ENCODE measurements at places on chromosomes 7 and 10.
A peak's percentile ranks its signal among the peaks of the same experiment; 100 is the strongest.

DNA sequence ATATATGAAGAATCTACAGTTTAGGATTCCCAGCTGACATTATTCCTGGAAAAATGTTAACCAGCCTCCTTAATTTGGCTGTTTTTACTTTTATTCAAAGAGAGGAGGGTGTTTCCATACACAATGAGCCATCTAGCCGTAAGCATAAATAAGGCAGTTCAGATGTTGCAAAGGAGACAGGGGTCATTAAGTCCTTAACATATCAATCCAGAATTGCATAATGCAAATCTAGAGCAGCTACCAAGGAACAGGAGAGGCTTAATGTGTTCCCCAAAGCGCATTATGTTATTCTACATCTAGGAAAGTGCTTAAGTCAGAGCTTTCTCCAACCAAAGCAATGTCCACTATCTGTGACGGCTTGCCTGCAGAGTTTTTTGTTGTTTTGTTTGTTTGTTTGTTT lies 32.4 kb upstream of the TCF7L2 start:
- DNase-seq, result no peak

DNA sequence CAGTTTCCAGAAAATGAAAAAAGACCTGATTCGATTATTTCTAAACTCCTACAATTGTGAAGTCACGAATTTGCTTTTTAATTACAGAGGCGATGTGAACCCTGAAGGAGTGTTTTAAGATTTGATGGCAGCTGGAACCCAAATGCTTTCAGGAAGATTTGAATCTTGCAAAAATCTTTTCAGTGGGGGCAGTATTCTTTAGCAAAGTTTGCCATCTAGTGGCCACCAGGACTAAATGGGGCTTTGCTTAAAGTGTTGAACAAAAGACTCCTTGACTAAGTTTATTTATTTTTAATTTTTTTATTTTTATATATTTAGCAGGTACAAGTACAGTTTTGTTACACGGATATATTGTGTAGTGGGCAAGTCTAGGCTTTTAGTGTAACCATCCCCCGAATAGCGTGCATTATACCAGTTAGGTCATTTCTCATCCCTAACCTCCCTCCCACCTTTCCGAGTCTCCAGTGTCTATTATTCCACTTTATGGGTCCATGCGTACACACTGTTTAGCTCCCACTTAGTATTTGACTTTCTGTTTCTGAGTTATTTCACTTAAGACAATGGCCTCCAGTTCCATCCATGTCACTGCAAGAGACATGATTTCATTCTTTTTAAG lies 98.8 kb downstream of the CACNB2 start:
- DNase-seq, result peak; percentile 11

DNA sequence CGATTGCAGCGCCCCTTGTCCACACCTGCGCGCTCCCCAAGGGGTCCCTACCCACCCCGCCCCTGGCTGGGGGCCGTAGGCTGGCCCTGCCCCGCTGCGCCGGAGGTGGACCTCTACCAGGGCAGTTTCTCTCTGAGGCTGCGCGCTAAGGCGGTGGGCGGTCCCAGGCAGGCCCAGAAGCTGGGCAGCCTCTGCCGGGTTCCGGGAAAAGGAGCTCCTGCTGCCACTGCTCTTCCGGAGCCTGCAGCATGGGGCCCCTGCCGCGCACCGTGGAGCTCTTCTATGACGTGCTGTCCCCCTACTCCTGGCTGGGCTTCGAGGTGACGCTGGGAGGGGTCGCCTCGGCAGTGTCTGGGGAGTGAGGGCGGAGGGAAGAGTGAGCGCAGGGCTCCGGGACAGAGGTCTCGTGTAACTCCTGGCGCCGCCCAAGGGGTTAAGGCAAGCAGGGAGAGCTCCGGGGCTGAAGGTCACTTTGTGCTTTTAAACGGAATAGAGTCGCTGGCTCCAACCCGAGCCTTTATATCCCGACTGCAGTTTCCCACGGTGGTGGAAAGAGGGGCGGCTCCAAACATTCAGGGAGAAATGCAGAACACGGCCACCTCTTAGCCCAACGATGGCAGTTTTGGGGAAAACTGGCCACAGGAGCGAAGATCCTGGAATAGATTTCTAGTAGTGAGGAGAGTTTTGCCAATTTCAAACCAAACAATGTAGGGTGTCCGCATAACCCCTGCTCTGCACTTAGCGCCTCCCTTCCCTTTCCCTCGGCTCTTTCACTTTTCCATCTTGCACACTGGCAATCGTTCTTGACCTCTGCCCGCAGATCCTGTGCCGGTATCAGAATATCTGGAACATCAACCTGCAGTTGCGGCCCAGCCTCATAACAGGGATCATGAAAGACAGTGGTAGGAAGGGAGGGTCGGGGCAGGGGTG lies at the start of gene GSTK1:
GSTK1 (plus strand) TSS at position 176 of the 930 bp plus-strand sequence; CDS start at position 249, 73 bp downstream.
- peak; percentile 82 for DNase-seq

GRCh38 chr7:82534684-82535083 lies 91.1 kb upstream of the CACNA2D1 start:
- DNase-seq, result no peak

- DNase-seq, result no peak
Observed at GRCh38 chr10:17548162-17548561, 69.0 kb downstream of the HACD1 start.
